ENCODE measurements at places on chromosomes 3 and 15.

DNA sequence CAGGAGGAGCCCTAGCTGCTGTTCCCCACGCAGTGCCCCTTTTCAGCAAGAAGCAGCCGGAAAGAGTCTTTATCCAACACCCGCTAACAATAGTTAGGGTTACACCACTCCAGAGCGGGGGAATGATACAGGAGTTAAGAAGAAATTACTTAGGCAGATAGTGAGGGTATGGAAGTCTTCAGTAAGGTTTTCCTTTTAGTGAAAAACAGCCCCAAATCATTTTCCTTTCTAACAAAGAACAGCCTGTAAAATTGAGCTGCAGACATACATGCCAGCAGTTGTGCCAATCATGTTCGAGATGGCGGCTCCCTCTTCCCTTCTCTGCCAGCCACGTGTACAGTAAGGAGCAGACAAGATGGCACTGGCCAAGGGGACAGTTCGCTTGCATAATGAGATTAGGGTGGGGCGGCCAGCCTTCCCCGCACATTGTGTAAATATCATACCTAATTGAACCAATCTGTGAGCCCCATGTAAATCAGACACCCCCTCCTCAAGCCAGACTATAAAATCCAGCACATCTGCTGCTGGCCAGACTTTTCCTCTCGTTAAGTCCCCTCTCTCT lies 18.5 kb upstream of the SENP5 start:
- DNase-seq, result no peak

- DNase-seq, result no peak
Observed at GRCh38 chr3:108527109-108527508, 16.7 kb upstream of the MYH15 start.

GRCh38 chr3:78086150-78086549 lies 1046.3 kb downstream of the ROBO2 start:
- no peak for DNase-seq

DNA sequence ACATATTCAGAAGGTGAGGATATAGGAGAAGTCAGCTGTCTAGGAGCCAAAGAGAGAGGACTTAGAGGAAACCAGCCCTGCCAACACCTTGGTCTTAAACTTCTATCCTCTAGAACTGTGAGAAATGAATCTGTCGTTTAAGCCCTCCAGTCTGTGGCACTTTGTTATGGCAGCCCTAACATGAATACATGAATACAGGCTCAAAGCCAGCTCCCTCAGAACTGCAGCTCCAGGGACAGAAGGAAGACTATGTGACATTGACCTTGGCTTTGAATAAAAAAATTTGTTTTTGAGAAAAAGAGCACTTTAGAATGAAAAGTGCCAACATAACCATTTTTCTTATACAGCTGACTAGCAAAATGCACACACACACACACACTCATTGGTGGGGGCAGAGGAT lies 110.9 kb upstream of the ATP2B2 start:
- DNase-seq, result peak; percentile 1

GRCh38 chr3:184129012-184129411 lies 6.1 kb upstream of the EIF2B5 start:
- no peak for DNase-seq

DNA sequence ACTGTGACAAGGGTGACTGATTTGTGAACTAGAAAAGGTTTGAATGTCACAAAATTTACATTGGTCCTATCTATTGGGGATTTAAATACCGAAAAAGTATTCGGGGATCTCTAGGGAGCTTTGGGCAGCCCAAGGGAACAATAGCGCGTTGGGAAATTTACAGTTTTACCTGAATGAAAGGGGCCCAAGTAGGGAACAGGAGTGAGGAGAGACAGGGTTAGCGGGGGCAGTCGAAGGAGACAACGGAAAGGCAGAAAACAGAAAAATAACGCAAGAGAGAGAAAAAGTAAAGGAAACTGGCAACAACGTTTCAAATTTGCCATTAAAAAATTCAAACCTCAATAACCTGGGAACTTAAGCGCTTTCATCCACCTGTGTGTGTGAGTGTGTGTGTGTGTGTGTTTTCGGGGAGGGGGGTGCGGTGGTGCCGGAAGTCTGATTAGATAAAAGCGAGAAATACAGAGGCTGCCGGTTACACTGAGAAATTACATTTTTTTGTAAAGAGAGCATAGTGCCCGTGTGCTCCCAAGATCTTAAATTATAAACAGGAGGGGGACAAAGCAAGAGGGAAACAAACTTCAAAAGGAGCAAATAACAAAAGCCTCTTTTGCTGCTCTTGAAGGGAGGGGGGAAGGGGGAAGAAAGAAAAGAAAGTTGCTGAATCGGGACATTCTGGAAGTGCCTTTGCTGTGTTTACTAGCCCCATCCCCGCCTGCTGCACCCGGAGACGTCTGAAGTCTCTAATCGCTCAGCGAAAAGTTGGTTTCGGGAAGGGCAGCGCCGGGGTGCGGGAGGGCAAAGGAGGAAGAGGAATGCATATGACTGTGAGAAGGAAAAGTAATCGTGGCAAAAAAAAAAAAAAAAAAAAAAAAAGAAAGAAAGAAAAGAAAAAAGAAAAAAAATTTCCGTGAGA lies 721 bp upstream of the ZIC1 start:
- DNase-seq, result no peak

DNA sequence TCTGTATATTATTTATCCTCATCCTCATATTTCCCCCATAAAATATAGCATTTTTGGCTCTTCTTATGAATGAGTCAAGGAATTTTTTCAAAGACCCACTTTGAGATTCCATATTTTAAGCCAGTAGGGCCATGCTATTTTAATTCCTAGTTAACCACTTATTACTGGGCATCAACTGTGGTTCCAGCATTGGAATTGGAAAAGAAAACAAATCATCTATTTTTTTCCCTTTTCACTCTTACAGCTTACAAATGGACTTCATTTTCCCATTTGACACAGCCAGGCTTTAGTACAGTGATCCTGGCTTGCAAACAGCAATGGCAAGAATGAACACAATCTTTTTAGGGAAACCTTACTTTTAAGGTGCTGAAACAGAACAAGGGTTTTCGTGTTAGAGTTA lies 19.4 kb upstream of the PLCL2 start:
- no peak for DNase-seq

GRCh38 chr3:188904670-188905069 lies 267.1 kb upstream of the TPRG1 start:
- no peak for DNase-seq

GRCh38 chr3:155970398-155970797 lies 99.9 kb downstream of the GMPS start:
- DNase-seq, result no peak

- no peak for DNase-seq
Observed at GRCh38 chr3:160611141-160611540, 45.8 kb upstream of the KPNA4 start.

DNA sequence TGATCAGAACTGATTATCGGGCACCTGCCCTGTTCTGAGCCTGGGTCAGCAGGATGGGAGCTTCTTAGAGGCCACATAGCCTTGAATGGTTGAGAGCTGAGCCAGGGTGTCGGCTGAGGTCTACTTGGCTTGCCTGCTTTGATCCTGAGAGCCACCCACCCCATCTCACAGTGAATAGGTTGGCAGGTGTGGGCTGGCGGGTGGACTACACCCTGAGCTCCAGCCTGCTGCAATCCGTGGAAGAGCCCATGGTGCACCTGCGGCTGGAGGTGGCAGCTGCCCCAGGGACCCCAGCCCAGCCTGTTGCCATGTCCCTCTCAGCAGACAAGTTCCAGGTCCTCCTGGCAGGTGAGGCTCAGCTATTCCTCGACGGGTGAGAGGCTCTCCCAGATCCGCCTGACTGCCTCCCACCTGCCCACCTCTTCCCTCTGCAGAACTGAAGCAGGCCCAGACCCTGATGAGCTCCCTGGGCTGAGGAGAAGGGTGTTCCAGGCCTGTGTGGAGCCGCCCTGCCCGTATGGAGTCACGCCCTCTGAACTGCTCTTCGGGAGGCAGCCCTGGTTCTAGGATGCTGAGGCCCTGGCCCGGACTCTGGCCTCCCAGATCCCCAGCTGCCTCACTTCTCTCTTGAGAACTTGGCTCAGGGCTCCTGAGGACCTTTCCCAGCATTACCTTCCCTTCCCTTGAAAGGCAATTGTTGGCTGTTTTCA lies 3.8 kb downstream of the COMMD4 start:
- DNase-seq, result no peak

DNA sequence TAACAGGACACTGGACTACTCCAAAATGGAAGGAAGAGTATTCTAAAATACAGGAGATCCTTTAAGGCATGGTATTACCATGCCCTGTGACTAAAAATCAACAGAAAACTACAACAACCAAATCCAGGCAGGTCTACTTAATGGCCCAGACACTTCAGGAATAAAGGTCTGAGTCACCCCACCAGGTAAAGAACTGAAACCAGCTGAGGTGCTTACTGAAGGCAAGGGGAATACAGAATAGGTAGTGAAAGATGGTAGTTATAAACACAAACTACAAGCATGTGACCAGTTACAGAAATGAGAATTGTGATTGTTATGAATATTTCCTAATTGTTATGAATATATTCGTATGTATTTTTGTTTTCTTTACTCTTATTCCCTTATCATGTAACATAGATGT lies 13.4 kb downstream of the IFT57 start:
- no peak for DNase-seq

GRCh38 chr15:90989040-90989768 lies 5.1 kb downstream of the PRC1 start:
- no peak for DNase-seq

GRCh38 chr15:55770261-55770660 lies 27.3 kb upstream of the PRTG start:
- no peak for DNase-seq

DNA sequence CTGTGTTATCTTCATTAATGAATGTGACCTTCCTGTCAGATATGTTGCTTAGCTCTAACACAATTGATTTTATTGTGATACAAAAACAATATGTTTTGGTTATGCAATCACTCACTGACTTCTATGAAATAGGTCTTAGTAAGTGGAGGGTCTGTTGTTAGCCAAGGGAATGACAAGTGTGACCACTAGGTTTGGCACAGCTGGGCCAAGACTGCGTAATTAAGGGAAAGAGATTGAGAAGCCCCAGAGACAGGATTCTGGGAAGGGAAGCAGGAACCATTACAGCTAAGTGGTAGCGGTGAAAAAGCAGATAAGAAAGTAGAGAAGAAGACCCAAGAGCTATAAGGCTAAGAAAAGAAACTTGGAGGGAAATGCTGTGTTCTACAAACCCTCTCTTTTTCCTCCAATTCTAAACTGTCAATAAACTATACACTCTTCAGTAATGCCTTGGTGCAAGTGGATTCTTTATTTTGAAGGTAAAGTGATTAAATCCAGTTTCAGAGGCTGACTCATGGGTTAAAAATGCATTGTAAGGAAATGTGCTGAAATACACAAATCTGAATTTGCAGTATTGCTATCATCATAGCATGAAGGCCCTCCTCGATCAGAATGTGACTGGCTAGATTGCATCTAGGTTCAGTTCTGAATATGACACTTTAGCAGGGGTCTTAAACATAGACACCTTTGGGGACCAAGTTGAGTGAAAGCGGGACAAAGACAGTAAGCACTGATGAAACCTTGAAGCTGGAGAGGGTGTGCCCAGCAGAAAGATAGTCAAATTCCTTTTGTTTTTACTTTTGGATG lies 26.1 kb downstream of the KCNMB2 start:
- DNase-seq, result no peak

DNA sequence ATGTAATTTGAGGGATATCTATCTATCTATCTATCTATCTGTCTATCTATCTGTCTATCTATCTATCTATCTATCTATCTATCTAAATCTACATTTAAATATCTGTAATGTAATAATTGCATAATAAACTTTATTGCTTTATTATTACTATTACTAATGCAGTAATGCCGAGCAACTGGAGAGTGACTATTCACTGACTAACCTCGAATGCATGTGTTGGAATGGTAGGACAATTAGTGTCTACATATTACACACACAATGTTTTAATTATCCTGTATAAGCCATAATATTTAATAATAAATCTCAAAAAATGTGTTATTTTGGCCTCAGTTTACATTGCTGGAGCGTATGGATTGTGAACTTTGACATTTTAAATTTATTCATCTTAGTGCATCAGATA lies 25.2 kb upstream of the CNTN3 start:
- no peak for DNase-seq

- no peak for DNase-seq
Observed at GRCh38 chr3:7038394-7038793, 177.5 kb downstream of the GRM7 start.

DNA sequence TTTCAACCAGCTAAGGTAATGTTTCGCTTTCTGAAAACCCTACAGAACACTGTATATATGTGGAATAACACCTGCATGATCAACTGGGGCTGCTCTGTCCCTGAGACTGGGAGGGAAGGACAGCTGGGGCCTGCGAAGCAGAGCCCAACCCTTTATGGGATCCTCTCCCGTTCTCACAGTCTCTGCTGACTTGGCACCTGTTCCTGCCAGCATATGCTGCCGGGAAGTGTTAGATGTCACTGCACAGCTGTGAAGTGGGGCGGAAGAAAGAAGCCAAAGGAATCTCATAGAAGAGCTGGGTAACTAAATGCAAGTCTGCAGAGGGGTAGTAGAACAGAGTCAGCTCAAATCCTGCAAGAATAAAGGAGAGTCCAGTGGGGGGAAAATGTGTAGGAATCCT lies 29.6 kb downstream of the LRRC3B start:
- no peak for DNase-seq

DNA sequence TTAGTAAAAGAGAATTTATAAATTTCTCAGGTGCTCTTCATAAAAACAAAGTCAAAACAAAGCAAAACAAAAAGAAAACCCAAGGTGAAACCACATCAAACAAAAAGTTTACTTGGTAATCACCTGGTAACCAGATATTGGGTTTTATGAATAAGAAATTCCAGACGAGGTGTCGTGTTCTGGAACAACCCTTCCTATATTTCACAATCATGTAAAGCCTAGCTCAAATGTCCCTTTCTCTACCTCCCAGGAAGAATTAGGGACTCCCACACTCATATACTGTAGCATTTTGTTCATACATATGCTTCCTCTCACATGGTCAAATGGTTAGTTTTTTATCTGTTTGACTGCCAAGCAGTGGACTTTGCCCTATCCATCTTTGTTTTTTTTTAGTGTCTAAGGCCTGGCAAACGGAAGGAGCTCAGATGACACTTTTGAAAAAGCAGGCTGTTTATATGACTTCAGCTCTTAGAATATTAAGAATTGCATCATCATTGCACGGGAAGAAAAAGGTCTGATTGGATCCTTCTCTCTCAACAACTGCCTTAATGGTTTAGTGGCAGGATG lies 326.7 kb upstream of the TBL1XR1 start:
- DNase-seq, result no peak

- no peak for DNase-seq
Observed at GRCh38 chr3:57840473-57840872, 84.4 kb downstream of the SLMAP start.

DNA sequence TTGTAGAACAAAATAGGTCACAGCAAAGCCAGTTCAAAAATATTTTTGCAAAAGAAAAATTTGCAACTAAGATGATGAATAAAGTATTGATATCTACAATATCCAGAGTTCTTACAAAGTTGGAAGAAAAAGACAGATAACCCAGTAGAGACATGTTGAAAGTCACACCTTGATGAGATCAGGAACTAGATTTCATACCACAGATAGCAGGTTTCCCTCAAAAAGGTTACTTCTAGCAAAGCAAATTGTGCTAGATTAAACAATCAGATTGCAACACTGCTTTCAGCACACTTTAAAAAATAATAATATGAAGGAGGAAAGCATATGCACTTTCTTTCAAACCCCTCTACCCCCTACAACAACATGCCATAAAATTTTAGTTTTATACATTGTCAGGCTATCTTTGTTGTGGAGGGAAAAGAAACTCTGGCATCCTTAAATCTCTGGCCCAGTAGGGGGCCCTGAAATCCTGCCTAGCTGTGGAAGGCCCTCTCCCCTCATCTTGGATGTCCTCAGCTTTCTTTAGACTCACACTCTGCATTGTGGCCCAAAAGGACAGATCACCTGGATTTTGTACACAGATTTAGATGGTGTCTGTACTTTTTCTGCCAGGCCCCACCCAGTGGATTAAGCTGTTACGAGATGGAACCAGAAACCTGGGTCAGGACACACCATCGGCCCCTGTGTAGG lies 50.9 kb downstream of the CCR3 start:
- DNase-seq, result no peak

All from tibial artery (tissue), 4 donors.